ENCODE measurements at places on chromosomes 1 and 21.

DNA sequence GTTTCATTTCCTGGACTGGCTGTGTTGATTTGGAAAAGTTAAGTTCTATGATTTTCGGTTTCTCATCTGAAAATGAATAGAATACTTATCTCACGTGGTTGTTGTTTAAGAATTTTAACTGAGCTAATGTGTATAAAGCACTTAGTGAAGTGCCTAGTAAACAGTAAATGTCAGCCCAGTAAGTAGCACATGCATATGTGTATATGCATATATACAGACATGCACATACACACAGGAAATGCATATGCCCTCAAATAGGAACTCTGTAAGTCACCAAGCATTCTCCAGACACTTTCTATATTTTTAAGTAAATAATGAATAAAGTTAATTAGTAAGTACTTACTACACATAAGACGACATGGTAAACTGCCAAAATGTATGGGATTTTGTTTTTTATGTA lies 128.6 kb downstream of the CLEC20A start:
- no peak for DNase-seq

- peak; percentile 42 for DNase-seq
Observed at GRCh38 chr21:26881504-26882228, 36.5 kb upstream of the ADAMTS1 start.

DNA sequence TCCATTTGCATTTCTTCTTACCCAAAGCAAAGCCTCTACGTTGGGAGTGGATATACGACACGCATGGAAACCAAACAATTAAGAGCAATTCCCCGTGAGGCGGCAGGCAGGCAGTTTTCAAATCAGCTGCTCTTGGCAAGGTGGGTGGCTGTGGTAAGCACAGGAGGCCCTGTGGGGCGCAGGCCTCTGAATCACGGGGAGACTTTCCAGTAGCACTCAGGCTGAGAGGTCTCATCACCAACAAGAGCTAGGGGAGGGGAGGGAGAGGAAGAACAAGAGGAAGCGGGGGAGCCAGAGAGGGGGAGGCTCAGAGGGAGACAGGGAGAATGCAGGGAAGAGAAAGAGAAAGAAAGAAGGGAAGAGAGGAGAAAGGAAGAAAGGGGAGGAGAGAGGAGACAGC lies 56.4 kb downstream of the MT1HL1 start:
- no peak for DNase-seq

DNA sequence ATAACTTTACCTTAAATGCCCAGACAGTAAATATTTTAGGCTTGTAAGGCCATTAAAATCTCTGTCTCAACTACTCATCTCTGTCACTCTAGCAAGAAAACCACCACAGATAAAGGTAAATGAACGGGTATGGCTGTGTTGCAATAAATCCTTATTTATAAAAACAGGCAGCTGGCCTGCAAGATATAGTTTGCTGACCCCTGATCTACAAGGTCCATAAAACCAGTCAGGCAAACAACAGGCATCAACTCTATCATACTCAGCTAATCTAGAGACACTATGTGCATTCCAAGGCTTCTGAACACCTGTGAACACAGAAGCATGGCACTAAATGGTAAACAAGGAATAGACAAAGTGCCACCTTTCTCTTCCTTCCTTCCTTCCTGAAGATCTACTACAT lies 9.7 kb downstream of the FAF1 start:
- no peak for DNase-seq

- DNase-seq: no peak
Observed at GRCh38 chr21:41824466-41825207, 54.5 kb downstream of the PRDM15 start.

DNA sequence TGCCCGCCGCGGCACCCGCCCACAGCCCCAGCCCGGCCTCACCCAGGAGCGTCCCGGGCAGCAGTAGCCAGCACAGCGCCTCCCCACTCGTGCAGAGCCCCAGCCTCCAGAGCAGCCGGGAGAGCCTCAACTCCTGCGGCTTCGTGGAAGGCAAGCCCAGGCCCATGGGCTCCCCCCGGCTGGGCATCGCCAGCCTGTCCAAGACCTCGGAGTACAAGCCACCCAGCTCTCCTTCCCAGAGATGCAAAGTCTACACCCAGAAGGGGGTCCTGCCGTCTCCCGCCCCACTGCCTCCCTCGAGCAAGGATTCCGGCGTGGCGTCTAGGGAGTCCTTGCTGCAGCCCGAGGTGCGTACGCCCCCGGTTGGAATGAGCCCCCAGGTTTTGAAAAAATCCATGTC lies 531.2 kb downstream of the KIF26B start:
- DNase-seq: no peak

DNA sequence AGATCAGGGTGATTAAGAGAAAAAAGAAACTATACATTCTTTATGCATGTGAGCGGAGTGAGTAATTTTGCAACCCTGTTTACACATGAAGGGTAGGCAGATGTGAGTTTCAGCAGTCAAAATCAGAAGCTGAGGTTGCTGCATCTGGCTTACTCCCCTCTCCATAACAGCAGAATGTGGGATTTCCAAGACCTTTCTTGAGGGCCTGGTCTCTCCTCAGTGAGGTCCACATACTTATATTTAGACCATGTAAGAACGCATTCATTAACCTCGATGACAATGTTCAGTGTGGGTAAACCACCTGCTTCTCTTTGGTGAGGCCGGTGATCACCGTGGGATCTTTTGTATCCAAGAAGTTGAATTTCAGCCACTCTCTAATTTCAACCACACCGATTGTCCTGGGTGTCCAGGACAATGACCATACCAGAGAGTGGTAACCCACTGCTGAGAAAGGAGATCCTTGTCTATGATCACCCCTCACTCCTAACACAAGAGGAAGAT lies 18.7 kb upstream of the RAP1A start:
- no peak for DNase-seq

DNA sequence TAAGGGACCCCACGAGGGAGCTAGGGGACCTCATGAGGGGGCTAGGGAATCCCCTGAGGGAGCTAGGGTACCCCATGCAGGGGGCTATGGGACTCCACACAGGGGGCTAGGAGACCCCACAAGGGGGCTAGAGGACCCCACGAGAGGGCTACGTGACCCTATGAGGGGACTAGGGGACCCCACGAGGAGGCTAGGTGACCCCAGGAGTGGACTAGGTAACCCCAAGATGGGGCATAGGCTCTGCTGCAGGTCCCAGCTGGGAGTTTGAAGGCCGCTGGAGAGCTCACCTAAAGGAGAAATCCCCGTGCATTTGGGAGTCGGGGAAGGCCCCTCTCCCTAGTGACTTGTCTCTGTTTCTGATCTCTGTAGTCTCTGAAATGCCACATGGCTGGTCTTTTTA lies 50.0 kb upstream of the DMRTB1 start:
- DNase-seq: no peak

DNA sequence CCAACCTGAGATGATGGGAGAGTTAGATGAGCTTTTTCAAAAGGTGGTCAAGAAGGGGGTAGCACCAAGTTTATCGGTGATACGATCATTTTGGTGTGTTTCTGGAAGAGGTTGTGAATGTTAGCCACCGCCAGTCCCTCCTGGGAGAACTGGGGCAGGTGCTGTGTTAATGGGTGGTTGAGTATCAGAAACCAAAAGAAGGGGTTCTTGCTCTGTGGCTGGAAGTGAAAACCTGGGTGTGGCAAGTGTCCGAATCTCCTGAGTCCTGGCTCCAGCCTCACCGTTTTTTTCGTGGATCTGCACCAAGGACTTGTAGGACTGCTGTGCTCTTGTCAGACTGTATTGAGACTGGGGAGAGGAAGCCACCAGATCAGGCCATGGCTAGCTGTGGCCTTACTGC lies 7.8 kb downstream of the UBE2Q1 start:
- DNase-seq: no peak

GRCh38 chr1:87329051-87329525 lies 408 bp downstream of the LMO4 start:
- DNase-seq: peak; percentile 71

DNA sequence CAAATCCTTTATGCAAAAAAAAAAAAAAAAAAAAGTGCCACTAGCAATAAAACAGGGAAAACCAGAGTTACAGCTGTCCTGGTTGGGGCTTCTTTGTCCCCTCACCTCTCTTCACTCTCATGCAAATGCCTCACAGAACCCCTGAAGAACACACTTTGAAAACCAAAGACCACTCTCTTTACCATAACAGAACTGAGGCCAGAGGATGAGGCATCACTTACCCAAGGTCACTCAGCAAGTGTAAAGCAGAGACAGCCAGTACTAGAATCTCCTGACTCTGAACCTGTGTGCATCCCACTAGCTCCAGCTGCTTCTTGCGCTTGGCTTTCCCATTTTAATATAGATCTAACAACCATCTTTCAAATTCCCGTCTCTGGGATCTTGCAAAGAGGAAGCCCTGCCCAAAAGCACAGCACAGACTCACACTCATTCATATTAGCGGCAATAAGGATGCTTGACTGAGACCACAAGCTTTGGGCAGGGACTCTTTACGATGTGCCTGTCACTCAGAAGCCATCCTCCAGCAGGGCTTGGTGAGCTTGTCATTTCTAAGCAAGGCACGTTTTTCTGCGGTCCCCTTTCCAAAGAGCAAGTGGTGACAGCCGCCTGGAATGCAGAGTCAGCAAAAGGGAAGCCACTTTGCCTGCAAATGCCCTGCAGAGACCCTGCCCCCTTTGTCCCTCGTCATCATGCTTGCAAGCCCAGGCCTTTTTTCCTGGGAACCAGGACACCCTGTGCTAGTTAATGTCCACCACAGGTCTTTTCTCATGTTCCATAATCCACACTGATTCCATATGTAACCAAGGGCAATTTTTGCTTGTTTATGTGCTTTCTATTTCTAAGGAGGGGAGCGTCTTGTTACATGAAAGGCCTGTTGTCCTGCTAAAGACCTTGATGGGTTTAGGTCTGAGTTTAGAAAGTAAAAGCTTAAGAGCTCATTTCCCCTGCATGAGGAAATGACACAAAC lies 76.5 kb upstream of the NFIA start:
- DNase-seq: peak; percentile 87

- DNase-seq: no peak
Observed at GRCh38 chr1:10759413-10760200, 36.8 kb downstream of the CASZ1 start.

DNA sequence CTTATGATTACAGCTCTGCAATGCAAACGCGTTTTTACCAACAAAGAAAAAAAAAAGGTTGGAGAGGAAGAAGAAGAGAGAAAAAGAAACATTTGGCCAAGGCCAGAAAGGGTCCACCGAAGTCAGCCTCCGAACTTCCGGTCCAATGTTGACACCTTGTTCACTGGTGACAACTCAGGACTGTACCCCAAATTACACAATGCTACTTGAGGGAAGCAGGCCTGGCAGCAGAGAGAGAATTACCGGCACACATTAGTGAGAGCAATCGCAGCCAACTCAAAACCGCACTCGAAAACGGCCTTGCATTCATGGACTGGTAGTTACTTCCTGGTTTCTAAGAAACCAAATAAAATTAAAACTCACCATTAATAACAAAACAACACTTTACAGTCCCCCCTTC lies 652.5 kb downstream of the KIF26B start:
- DNase-seq: no peak

GRCh38 chr1:227568593-227568992 lies 5.2 kb downstream of the ZNF678 start:
- no peak for DNase-seq

- no peak for DNase-seq
Observed at GRCh38 chr1:7733276-7733675, 37.8 kb upstream of the VAMP3 start.

DNA sequence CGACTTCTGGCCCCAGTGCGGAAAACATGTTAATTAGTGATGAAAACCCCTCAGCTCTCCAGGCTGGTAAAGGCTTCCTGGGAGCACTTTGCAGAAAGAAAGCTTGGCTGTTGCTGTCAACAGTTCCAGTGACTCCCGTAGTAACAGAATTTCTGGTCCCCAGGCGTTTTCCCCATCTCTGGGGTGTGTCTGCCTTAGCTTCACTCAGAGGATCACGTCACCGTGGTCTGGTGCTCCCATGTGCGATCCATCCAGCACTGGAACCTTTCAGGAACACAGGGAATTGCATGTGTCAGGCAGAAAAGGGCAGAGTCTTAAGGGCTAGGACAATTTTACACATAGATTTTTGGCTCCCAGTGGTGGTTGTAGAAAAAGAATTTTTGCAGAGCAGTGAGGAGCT lies 470.4 kb upstream of the USP24 start:
- no peak for DNase-seq

GRCh38 chr1:71203241-71203640 lies 122.4 kb upstream of the ZRANB2 start:
- DNase-seq: peak; percentile 91

DNA sequence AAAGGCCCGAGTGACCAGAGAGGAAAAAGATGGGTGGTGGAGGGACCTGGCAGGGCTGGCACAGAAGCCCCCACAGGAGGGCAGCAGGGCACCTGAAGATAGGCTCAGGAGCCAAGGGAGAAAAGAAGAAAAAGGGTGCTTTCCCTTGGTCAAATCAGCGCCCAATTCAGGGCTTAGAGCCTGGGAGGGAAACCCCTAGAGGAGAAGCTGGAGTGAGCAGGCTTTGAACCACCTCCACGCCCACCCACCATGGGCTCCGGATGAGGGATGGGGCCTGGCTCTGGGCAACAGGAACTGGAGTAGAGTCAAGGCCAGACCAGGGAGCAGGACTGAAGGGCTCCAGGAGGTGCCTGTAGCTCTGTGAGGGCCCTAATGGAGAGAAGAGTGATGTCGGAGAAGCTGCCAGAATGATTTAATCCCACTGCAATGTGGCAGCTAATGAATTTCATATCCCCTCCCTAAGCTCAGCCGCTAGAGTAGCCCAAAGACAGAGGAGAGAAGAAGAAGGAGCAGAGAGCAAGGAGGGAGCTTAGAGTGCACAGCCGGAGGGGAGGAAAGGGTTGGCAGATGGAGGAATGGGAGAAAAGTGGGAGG lies 12.0 kb upstream of the PRELP start:
- DNase-seq: no peak

- DNase-seq: no peak
Observed at GRCh38 chr1:91501523-91501851, 836 bp downstream of the CDC7 start.

DNA sequence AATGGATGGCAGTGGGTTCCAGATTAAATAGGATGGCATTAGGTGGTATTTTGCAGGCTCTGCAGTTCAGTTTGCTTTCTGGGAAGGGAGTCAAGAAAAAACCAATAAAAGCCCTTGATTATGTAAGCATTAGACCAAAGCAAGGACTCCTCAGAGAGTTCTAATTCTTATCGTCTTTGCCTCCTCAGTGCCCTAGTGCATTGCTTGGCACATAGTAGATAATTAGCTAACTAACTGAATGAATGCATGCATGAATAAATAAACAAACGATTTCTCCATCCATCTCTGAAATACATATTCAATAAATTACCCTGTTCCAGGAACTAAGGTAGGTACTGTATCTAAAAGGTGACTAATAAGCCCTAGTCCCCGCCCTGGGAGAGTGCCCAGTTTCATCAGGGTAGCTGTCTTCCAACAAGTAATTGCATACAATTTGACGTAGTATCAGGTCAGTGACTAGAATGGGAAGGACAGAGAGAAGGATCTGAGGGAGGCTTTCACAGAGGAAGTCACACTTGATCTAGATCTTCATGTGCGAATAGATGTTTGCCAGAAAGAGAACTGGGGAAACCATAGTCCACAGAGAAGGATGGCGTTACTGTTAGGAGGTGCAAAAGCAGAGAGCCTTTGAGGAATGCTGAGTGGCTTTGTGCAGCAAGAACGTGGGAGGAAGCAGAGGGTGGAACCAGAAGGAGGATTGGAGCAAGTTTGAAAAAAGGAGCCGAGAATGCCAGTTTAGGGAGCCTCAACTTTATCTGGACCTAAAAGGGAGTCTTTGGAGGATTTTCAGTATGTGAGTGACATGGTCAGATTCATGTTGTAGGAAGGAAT lies 111.4 kb downstream of the TBX19 start:
- DNase-seq: no peak

Measured in brain (organoid and tissue), 16 donors.